ENCODE measurements at places on chromosomes 6 and 20. TPM values are rescaled to one million over a fixed set of nuclear protein-coding genes. Genes with fewer than 3 reads are reported as not detected.

DNA sequence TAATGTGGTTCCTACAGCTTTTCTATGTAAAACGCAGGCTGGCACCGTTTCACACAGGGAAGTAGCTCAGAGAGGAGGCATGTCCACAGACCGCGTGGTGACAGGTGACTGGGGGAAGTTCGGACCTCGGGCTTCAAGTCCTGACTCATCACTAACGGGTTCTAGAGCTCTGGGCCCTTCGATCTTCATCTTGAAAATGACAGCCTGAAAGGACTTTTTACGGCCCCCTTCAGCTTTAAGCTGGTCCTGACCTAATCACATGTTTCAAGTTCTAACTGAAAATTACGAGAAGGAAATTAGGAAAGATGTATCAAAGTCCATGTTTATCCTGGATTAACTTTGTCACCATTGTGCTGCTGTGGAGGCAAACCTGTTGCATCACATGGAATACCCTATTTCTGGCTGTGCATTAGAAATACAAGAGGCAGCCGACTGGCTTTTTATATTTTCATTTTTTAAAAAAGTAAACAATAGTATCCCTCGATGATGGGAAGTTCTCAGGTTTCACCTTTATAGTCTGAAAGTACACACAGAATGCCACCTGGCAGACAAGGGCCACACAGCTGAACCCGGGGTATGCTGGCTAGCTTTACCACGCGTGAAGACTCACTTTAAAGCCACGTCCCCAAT, 2.0 kb downstream of the MAN1A1 start:
- peak; percentile 77 for DNase-seq
- H3K4me1 ChIP-seq, result peaks cover 14% of the 10 kb centered on the region
- no peaks in the 10 kb centered on the region for H3K36me3 ChIP-seq
- peak overlapping the region; percentile 75 for H3K4me3 ChIP-seq
- H3K27me3 ChIP-seq, result no peaks in the 10 kb centered on the region

DNA sequence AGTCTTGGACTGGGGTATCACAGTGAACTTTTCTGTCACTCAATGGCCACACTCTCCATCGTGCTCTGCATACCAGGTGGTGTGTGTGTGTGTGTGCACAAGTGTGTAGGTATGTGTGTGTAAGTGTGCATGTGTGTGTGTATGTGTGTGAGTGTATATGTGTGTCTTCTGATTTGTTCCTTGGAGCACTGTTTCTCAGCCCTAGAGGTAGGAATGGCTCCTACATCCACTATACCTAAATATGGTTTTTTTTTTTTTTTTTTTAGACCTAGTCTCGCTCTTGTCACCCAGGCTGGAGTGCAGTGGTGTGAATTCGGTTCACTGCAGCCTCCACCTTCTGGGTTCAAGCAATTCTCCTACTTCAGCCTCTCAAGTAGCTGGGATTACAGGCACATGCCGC, 236.6 kb downstream of the PHF3 start:
- no peak overlapping the region for H3K27ac ChIP-seq
- DNase-seq, result no peak
- no peaks in the 10 kb centered on the region for H3K27me3 ChIP-seq
- no peaks in the 10 kb centered on the region for H3K4me1 ChIP-seq
- no peaks in the 10 kb centered on the region for H3K36me3 ChIP-seq

DNA sequence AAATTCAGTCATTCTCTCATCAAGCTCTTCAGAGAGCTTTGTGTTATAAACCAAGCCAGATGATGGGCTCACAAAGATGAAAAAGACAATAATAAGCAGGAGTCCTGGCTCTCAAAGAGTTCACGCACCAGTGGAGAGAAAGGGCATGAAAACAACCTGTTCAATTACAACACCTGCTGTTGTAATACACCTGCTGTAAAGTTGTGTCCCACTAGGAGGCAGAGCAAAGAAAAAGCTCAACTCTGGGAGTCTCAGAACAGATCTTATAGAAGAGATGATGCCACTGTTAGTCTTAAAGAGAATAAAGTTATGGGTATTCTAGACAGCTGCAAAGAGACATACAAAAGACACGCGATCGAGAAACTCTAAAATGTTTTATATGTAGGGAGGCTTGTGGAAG, 100.6 kb downstream of the DCDC2 start:
- DNase-seq, result no peak
- no peak overlapping the region for H3K4me3 ChIP-seq
- no peak overlapping the region for H3K27ac ChIP-seq

DNA sequence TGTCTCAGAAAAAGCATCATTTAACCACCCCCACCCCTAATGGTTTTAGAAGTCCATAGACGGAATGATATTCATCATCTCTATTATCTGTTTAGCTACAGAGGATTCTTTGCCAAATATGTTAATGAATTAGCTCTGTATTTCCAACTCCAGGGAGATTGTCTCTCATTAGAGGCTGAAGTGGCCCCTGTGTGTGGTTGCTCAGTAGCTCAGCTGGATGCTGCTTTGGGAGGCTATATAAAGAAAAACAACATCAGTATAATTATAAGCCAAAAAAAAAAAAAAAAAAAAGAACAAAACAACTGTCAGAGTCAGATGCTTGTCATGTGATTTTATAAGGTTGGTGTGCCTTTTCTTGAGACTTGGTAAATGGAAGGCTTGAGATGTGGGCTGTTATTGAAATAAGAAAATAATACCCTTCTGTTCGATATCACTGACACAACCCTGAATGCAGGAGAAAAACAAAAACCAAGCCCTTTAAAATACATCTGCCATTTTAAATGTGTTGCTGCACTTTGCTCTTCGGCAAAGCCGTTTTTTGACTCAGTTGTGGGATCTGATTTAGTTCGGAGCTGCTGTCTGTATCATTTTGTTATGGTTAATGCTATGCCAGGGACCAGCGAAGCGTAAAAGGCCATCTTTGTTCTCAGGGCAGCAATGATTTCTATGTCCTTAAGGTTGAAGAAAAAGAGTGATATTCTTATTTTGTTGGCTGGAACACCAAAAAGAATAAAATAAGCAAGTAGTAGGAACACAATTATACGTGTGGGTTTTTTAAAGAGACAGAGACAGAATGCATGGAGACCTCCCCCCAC, 422.6 kb downstream of the QKI start:
- no peaks in the 10 kb centered on the region for H3K4me1 ChIP-seq
- H3K4me3 ChIP-seq, result no peak overlapping the region
- no peaks in the 10 kb centered on the region for H3K36me3 ChIP-seq
- no peak overlapping the region for H3K27ac ChIP-seq

GRCh38 chr6:78199044-78199443, 546.2 kb downstream of the MEI4 start:
- DNase-seq, result no peak
- no peaks in the 10 kb centered on the region for H3K27me3 ChIP-seq
- H3K36me3 ChIP-seq, result no peaks in the 10 kb centered on the region
- H3K27ac ChIP-seq, result no peak overlapping the region

GRCh38 chr6:151181706-151182363, 57.9 kb upstream of the AKAP12 start:
- H3K27me3 ChIP-seq, result no peaks in the 10 kb centered on the region
- no peak overlapping the region for H3K27ac ChIP-seq
- no peaks in the 10 kb centered on the region for H3K36me3 ChIP-seq
- no peak overlapping the region for H3K4me3 ChIP-seq

DNA sequence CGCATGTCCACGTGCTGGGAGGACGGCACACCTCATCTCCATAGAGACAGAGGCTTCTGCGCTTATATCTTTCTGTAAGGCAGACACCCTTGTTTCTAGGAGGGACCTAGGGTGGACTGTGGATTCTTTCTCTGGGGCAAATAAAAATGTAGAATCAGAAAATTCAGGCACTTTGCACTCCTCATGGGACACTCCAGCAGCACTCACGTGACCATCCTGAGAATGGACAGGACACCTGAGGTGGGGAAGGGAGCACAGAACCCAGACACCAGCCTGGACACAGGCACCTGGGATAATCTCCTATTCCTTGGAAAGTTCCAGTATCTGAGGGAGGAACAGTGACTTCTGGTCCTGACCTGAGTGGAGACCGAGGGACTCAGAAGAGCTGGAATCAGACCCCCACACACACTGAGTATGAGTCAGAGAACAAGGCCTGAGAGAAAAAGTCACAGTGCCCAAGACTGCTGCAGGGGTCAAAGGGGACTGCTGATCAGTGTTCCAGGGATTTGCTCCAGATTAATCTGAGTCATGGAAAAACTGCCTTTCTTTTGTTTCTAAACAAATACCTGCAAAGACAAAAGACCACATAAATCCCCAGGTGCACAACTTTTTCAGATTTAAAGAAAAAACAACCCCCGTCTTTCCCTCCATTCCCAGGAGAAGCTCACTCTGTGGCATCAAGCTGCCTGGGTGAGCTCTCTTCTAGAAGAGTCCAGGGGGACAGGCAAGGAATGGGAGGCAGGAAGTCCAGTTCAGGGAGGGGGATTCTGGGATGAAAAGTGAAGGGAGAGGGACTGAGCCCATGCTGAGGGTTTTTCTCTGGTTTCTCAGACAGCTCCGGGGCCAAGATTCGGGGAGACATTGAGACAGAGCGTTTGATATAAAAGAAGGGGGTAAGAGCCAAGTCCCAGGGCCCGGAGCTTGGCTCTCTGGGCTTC, 35.6 kb upstream of the MICB start:
- peak overlapping the region; percentile 49 for H3K27ac ChIP-seq
- peak overlapping the region; percentile 72 for H3K4me3 ChIP-seq
- peaks cover 6% of the 10 kb centered on the region for H3K4me1 ChIP-seq
- H3K36me3 ChIP-seq, result no peaks in the 10 kb centered on the region
- DNase-seq, result peak; percentile 24

DNA sequence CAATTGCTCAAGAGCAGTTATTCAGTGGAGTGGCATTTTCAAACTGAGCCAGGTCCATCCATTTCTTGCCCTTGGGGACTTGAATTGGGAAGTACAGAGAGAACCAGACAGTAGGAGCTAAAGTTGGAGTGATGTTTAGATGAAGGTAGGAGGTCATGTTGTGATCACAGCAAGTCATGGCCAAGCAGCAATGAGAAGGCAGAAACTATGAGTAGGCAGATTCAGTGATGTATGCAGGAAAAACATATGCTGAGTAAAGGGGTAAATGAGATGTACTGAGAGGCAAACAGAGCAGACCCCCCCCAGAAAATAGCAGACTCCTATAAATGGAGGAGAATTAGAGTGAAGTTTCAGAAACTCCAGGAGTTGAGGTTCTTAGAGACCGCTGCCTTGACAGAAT, 95.8 kb downstream of the PERP start:
- no peak overlapping the region for H3K4me3 ChIP-seq
- DNase-seq, result no peak
- H3K27me3 ChIP-seq, result no peaks in the 10 kb centered on the region
- H3K27ac ChIP-seq, result no peak overlapping the region
- H3K36me3 ChIP-seq, result no peaks in the 10 kb centered on the region
- H3K4me1 ChIP-seq, result no peaks in the 10 kb centered on the region

GRCh38 chr20:10469599-10469998, 34.5 kb downstream of the SLX4IP start:
- DNase-seq, result peak; percentile 18
- no peak overlapping the region for H3K27ac ChIP-seq
- peaks cover 2% of the 10 kb centered on the region for H3K36me3 ChIP-seq
- no peaks in the 10 kb centered on the region for H3K27me3 ChIP-seq

DNA sequence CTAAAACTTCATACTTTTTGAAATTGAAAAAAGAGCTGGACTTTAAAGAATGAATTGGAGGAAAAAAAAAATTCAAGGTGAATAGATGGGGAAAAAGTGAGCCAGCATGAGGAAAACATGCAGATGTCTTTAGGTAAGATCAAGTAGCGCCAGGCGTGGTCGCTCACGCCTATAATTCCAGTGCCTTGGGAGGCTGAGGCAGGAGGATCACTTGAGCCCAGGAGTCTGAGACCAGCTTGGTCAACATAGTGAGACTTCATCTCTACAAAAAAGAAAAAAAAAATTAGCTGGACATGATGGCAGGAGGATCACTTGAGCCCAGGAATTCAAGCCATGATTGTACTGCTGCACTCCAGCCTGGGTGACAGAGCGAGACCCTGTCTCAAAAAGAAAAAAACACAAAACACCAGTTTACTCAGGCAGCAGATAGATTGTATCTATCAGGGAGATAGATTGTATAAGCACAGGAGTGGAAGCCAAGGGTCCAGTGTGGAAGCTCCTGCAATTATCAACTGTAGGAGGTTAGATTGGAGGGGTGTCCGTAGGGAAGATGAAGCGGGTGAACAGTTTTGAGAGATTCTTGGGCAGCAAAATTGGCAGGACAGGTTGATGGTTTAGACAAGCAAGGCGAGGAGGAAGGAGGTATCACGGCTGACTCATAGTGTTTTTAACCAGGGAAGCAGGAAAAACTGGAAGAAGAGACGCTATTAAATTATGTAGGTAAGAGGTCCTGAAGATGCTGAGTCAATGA, 97.6 kb upstream of the ZNF217 start:
- H3K4me3 ChIP-seq, result no peak overlapping the region
- no peaks in the 10 kb centered on the region for H3K27me3 ChIP-seq
- H3K4me1 ChIP-seq, result no peaks in the 10 kb centered on the region
- H3K36me3 ChIP-seq, result no peaks in the 10 kb centered on the region
- DNase-seq, result no peak

DNA sequence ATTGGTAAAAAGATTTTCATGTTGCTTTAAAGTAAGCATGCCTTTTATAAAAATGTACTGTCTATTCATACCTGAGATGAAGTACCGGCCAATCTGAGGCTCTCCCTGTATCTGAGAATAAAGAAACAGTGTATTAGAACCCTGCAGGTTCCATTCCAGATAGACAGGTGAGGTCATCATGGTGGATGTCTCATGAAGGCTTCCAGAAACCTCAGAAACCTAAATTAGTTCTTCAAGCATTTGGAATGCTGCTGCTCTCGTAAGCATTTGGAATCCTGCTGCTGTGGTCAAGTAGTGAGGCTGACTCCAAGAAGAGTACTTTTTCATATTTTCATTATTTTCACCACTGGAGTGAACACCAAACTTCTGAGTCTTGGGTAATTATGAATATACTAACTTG, 642.3 kb downstream of the MAFB start:
- H3K4me1 ChIP-seq, result no peaks in the 10 kb centered on the region
- H3K27ac ChIP-seq, result no peak overlapping the region
- H3K27me3 ChIP-seq, result no peaks in the 10 kb centered on the region

- H3K27me3 ChIP-seq, result no peaks in the 10 kb centered on the region
- H3K36me3 ChIP-seq, result no peaks in the 10 kb centered on the region
- H3K27ac ChIP-seq, result no peak overlapping the region
- H3K4me3 ChIP-seq, result no peak overlapping the region
- DNase-seq, result no peak
Measured at GRCh38 chr20:60304931-60305330, 346.7 kb downstream of the CDH26 start.

- H3K4me3 ChIP-seq, result no peak overlapping the region
- peaks cover 11% of the 10 kb centered on the region for H3K4me1 ChIP-seq
- DNase-seq, result no peak
- peak overlapping the region; percentile 34 for H3K27ac ChIP-seq
- H3K27me3 ChIP-seq, result no peaks in the 10 kb centered on the region
- no peaks in the 10 kb centered on the region for H3K36me3 ChIP-seq
Measured at GRCh38 chr20:3935295-3935955, 46.2 kb downstream of the PANK2 start.

GRCh38 chr20:49477200-49477599, 5.3 kb downstream of the KCNB1 start:
- no peak for DNase-seq
- H3K27me3 ChIP-seq, result peaks cover 36% of the 10 kb centered on the region
- no peak overlapping the region for H3K27ac ChIP-seq
- no peaks in the 10 kb centered on the region for H3K4me1 ChIP-seq
- peaks cover 2% of the 10 kb centered on the region for H3K36me3 ChIP-seq

The FAM209B gene
- polyA plus RNA-seq, result 0.27 TPM

The CDH4 gene
- 0.27 TPM for polyA plus RNA-seq

The KIAA0408 gene
- 2.0 TPM for polyA plus RNA-seq

The SSTR4 gene
- polyA plus RNA-seq, result not detected

The ZGPAT gene
- polyA plus RNA-seq, result 39.8 TPM

The THBD gene
- polyA plus RNA-seq, result 2.6 TPM

The MACROD2 gene
- 1.00 TPM for polyA plus RNA-seq

The TPD52L1 gene
- 179 TPM for polyA plus RNA-seq

The TJAP1 gene
- polyA plus RNA-seq, result 34.5 TPM

The MMS22L gene
- polyA plus RNA-seq, result 13.3 TPM

The CYP21A2 gene
- polyA plus RNA-seq, result 0.81 TPM

Data from small intestine (tissue), 16 donors.